ENCODE measurements at places on chromosomes 2 and 18.

DNA sequence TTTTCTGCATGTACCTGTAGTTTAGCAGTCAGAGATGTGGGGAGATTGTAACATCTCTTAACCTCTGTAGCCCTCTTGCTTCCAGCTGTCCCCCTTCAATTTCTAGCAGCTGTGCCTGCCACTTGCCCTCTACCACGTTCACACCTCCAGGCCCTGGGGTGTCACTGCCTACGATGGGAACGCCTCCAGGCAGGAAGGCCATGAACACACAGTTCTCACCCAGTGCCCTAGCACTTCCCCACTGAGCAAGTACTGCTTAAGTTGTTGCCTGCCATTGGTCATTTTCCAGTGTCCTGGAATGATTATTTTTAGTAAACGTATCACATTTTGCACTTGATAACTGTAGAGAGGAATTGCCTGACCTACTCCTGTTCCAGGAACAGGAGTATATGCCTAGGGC is 77.1 kb upstream of the B3GNT7 start:
- DNase-seq: no peak

DNA sequence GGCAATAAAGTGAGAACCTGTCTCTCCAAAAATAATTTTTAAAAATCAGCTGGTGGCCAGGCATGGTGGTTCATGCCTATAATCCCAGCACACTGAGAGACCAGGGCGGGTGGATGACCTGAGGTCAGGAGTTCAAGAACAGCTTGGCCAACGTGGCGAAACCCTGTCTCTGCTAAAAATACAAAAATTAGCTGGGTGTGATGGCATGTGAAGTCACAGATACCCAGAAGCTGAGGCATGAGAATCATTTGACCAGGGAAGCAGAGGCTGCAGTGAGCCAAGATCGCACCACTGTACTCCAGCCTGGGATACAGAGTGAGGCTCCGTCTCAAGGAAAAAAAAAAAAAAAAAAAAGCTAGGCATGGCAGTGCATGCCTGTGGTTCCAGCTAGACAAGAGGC is 7.4 kb upstream of the GPR75 start:
- DNase-seq: no peak

- no peak for DNase-seq
These were observed 28.6 kb downstream of the CDH19 start for GRCh38 chr18:66575263-66575662.

DNA sequence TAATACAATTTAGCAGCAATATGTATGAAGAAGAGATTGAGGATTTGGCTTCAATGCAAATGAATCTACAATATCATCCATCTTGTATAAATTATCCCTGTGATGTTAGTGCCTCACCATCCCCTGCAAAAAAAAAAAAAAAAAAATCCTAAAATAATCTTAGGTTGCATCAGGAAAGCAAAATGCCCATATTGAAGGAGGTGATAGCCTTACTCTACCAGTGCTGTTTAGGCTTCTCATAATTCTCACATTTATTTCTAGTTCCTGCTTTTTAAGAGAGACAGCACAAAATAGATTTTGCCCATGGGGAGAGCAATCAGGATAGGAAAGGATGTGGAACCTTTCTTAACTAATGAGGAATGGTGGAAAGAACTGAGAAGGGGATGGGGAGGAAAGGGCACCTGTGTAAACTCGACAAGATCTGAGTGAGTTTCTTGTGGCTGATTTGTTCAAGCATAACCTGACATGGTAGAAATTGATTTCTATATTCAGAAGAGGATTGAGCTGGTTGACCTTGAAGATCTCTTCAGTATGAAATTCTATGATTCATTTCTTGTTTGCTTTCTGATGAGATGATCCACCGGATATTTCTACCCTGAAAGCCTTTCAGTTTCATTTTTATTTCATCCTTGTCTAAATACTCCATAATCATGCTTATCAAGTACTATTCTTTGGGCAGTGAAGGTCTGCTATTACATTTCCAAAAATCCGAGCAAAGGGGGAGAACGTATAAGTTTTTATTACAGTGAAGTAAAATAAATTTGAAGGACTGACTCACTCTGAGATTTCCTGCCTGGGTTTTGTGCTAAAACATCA is 391.2 kb downstream of the PTPRM start:
- DNase-seq: no peak

DNA sequence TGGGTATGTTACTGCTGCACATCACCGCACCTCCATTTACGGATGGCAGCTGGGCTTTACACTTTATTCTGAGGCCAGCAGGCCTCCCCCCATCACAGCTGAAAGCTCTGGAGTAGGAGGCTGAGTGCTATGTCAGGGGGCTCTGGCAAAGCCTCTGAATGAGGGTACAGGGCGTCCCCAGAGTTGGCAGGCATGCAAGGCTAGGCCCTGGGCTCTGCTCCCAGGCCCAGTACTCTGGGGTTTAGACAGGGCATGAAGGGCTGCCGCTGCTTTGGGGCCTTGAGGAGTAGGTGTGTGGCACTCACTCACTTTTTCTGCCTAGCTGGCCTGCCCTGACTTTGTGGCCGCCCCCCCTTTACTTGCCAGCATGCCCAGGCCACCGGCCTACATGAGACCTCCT is 90.8 kb downstream of the WDSUB1 start:
- no peak for DNase-seq

Measured in DMS79 (cell line).